ENCODE measurements at places on chromosomes 5 and 9.

DNA sequence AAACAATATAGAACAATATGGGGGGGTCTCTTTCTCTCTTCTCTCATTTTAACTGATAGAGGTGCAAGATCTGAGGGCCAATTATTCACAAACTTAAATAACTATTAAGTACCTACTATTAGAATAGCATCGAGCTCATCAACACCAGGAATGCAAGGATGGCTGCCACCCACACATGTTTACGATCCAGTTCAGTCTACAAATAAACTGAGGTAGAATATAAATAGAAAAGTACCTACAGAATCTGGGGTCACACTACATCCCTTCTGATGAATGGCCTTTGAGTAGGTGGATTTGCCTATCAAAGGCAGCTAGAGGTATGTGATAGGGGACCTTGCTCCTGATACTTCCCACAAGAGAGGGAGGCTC lies 91.8 kb upstream of the ZNF366 start:
- DNase-seq: no peak

GRCh38 chr9:89421595-89421994 lies 76.3 kb downstream of the SEMA4D start:
- no peak for DNase-seq

DNA sequence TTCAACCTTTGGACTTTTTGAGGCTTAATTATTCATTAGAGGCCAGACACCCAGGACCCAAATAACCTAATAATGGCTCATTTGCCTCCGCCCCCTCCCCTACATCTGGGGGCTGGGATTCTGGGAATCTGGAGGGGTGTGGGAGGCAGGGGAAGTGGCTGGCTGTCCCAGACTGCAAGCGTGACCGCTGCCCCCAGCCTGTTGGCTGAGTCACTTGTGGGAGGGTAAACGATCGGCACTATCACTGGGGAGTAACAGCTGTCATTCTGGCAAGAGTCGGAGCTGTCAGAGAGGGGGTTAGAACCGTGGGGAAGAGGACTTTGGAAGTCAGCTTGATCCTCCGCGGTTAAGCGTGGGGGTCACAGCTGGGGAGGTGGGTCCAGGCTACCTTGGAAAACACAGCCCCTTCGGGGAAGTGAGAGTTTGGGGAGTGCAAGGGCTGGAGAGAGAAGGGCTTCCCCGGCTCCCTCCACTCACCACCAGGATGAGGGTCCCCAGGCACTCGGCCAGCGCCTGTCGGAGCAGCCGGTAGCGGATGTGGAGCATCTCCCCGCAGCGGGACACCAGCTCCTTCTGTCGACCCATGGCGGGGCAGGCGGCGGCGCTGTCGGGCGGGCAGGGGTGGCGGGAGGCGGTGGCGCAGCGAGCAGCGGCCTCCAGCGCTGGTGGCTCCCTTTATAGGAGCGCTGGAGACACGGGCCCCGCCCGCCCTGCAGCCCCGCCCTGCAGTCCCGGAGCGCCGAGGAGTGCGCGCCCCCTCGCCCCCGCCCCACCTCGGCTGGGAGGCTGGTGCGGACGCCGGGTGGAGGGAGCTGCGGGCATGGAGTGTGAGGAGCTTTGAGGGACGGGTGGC lies at the start of gene AQP3:
TSS of gene AQP3 (minus strand) at position 648 of the 853 bp plus-strand sequence. CDS start at position 585, 63 bp downstream.
- peak; percentile 37 for DNase-seq

DNA sequence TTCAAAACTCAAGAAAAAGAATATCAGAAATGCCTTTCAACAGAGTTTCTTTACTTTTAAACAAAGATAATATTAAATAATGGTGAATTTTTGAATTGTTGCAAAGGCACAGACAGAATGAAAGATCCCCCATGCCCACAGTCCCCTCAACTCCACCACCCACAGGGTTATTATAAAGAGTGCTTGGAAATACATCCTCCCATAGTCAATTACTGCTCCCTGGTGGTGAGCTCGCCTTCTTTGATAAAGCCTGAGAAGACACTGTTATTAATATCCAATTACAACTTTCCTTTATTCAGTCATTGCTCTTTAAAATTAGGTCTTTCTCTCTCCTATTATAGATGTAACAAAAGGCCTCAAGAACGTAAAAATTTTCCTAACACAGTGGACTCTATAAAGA lies 490.2 kb upstream of the RORB start:
- peak; percentile 42 for DNase-seq

DNA sequence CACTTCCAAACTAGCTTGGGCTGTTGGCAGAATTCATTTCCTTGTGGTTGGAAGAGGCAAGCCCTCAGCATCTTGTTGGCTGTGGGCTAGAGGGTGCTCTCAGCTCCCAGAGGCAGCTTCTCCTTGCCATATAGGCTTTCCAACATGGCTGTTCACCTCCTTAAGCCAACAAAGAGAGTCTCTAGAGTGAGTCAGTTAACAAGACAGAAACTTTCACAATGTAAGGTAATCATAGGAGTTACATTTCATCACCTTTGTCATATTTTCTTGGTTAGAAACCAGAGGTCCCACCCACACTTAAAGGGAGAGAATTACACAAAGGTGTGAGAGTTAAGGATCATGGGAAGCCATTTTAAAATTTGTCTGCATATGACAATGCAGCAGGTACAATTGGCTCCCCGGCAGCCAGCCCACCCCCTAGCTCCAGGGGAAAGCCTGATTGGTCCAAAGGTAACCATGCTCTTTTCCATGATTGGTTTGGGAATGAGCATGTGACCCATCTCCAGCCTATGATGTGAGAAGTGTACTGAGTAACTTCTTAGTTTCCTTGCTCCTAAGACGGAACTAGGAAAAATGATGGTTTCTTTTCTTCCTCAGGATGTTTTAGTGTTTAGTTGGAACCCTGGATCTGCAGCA lies 109.8 kb upstream of the MSX2 start:
- no peak for DNase-seq

Measured in fibroblast of villous mesenchyme (primary cell).